Stimulated activated CD4-positive, alpha-beta T cell treated with anti-CD3 and anti-CD28 coated beads, Interleukin-1b, Interleukin-23, amount 100 ng/mL, for 1 hour (primary cell): ENCODE measurements at places on chromosomes 12 and 14.

- DNase-seq: no peak
Measured at GRCh38 chr12:103840462-103840875, 565 bp downstream of the NT5DC3 start.

DNA sequence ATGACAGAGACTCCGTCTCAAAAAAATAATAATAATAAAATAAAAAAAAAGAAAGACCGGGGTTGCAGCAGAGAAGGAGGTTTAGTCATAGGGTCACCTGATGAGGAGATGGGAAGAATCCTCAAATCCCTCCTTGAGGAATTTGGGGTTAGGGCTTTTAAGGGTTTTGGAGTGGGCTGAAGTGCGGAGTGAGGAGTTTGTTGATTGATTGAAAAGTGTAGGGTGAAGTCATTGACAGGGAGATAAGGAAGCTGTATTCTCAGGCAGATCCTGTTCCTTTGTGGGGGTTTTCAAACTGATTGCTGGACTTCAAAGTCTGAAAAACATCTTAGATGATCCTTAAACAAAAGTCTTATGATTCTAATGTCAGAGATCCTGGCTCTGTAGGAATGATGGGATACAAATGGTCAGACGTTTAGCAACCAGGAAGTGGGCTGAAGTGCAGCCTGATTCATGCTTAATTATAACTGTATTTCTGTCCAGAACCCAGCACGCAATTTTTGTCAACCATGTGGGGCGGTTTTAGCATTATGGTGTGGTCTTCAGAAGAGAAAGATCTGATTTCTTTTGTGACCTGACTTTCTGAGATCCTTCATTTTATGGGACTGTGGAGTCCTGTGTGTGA is 16.0 kb downstream of the FNTB start:
- DNase-seq: no peak

- no peak for DNase-seq
Measured at GRCh38 chr14:81449576-81449975, 49.5 kb upstream of the STON2 start.

GRCh38 chr14:59333235-59333634 is 131.9 kb downstream of the GPR135 start:
- no peak for DNase-seq

GRCh38 chr14:59333668-59334067 is 131.5 kb downstream of the GPR135 start:
- DNase-seq: no peak

DNA sequence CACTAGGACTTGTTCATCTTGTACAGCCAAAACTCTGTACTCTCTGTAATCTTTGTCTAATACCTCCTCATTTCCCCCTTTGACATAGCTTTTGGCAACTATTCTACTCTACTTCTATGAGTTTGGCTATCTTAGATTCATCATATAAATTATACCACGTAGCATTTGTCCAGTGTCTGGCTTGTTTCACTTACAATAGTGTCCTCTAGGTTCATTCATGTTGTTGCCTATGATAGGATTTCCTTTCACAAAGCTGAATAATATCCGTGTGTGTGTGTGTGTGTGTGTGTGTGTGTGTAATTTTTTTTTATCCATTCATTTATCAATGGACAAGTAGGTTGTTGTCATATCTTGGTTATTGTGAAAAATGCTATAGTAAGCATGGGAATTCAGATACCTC is 209.5 kb downstream of the KCNC2 start:
- no peak for DNase-seq

DNA sequence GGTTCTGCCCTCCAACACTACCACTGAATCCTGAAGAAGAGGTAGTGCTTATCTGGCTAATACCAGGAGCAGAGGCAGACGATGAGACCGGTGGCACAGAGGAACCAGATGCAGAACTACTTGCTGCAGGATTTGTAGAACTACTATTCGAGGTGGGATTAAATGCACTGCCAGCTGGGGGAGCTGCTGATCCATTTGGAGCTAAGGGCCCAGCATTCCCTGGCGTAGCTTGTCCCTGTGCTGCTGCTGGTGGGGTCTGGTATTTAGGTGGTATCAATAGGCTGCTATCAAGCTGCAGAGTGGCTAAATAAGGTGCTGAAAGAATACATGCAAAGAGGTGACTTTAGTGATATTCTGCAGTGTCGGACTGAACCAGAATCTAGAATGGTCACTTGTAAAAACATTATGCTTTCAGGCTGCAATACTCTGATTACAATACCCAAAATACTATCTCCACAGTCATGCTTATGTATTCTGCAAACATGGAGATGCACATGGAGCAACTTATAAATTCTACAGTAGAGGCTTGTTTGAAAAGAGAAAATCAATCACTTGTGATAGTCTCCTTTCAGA is 294.2 kb downstream of the MED13L start:
- DNase-seq: no peak

GRCh38 chr14:38994731-38995130 is 108.3 kb downstream of the SEC23A start:
- DNase-seq: no peak
